ENCODE measurements at places on chromosomes 3 and 15.

GRCh38 chr3:99690761-99691369 is 52.5 kb downstream of the COL8A1 start:
- no peak for DNase-seq

GRCh38 chr3:15055019-15055557 is 10.0 kb downstream of the MRPS25 start:
- no peak for DNase-seq

- no peak for DNase-seq
Observed at GRCh38 chr3:52366527-52366926, 50.4 kb downstream of the DNAH1 start.

GRCh38 chr3:47991341-47991740 is 24.9 kb downstream of the MAP4 start:
- no peak for DNase-seq

- peak; percentile 76 for DNase-seq
Observed at GRCh38 chr15:28021281-28022039, 77.7 kb downstream of the OCA2 start.

- DNase-seq: no peak
Observed at GRCh38 chr3:68757157-68757556, 175.2 kb downstream of the TAFA4 start.

- DNase-seq: no peak
Observed at GRCh38 chr3:81295906-81296577, 465.4 kb downstream of the GBE1 start.

DNA sequence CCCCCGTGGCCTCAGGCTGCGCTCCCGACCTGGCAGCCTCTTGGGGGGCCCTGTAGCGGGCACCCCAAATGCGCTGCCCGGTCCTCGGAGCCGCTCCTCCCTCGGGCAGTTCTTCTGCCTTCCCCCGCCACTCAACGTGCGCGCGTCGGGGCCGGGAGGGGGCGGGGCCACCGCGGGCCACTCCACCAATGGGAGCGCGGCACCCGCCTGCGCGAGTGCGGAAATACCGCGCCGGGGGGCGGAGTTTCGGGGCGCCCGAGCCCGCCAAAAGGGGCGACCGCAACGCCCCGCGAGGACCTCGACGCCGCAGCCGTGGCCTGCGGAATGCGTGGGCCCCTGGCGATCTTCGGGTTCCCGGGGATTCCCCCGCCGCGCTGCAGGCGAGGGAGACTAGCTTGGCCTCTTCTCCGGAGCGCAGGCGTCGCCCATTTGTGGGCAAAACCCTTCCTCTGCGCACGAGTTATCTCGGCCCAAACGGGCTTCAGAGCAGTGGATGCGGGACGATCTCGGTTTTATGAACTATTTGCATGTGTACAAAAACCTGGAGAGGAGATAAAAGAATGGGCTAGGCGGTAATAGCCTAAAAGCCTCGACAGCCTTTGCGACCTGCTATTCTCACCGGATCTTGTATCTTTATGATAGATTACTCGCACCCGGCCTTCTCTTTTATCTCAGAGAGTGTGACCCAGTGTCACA is at the start of gene TASOR:
Gene TASOR, minus strand, starts transcription at position 144 of the 696 bp plus-strand sequence. CDS start 259 bp downstream, outside the sequence.
- peak; percentile 93 for DNase-seq

DNA sequence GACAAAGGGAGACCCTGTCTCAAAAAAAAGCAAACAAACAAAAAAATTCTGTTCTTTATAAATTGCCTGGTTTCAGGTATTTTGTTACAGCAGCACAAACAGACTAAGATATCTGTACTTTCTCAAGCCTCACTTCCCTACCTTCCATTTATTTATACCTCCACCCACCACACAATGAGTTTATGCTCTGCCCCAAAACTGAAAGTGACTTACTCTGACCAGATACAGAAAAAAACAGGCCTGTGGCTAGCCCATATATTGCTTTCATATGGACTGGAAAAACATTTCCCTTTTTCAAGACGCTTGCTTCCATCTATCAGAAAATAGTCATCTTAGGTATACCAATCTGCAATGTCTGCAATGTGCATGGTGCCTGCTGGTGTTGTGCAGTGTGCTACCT is 8.7 kb upstream of the GPD1L start:
- no peak for DNase-seq

GRCh38 chr3:184683900-184684560 is 27.8 kb downstream of the MAGEF1 start:
- no peak for DNase-seq

Data from urothelium cell line (cell line).